ENCODE measurements at places on chromosomes 5 and 9.

GRCh38 chr5:109307456-109307855 lies 102.3 kb downstream of the PJA2 start:
- no peak overlapping the region for H3K27ac ChIP-seq
- H3K27me3 ChIP-seq, result no peaks in the 10 kb centered on the region
- H3K4me3 ChIP-seq, result no peak overlapping the region
- no peaks in the 10 kb centered on the region for H3K36me3 ChIP-seq
- no peak for DNase-seq

GRCh38 chr5:68465133-68465532 lies 249.6 kb downstream of the PIK3R1 start:
- no peak overlapping the region for H3K4me3 ChIP-seq
- no peaks in the 10 kb centered on the region for H3K36me3 ChIP-seq
- no peak overlapping the region for H3K27ac ChIP-seq
- DNase-seq, result no peak

GRCh38 chr5:169886033-169886432 lies 94.3 kb downstream of the INSYN2B start:
- H3K27ac ChIP-seq, result no peak overlapping the region
- no peaks in the 10 kb centered on the region for H3K36me3 ChIP-seq
- H3K4me3 ChIP-seq, result no peak overlapping the region
- DNase-seq, result no peak
- no peaks in the 10 kb centered on the region for H3K4me1 ChIP-seq
- no peaks in the 10 kb centered on the region for H3K27me3 ChIP-seq

DNA sequence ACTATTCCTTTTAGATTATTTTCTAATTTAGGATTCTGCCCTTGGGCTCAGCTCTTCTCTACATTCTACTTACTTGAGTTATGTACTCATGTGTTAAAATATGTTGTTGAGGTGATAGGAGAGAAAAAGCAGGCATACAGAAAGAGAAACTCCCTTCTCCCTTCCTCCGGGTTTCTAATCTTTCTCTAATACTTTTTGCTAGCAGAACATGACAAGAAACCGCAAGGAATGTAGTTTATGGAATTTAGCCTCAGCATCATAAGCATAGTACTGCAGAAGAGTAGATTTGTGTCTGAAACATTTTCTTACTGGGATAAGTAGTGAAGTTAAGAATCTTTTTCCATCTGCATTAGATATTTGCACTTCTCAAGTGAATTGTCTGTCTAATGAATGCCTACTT lies 139.5 kb upstream of the CYLC2 start:
- no peaks in the 10 kb centered on the region for H3K4me1 ChIP-seq
- no peaks in the 10 kb centered on the region for H3K36me3 ChIP-seq
- H3K27me3 ChIP-seq, result no peaks in the 10 kb centered on the region
- no peak for DNase-seq
- no peak overlapping the region for H3K27ac ChIP-seq
- H3K4me3 ChIP-seq, result no peak overlapping the region

GRCh38 chr5:100690036-100690560 lies 154.9 kb downstream of the FAM174A start:
- DNase-seq, result no peak
- H3K4me3 ChIP-seq, result no peak overlapping the region
- H3K27me3 ChIP-seq, result no peaks in the 10 kb centered on the region
- H3K4me1 ChIP-seq, result no peaks in the 10 kb centered on the region
- H3K36me3 ChIP-seq, result no peaks in the 10 kb centered on the region
- no peak overlapping the region for H3K27ac ChIP-seq

GRCh38 chr5:32042551-32042961 lies 131.6 kb downstream of the GOLPH3 start:
- H3K27ac ChIP-seq, result no peak overlapping the region
- DNase-seq, result no peak
- H3K4me3 ChIP-seq, result no peak overlapping the region
- H3K36me3 ChIP-seq, result no peaks in the 10 kb centered on the region
- peaks cover 13% of the 10 kb centered on the region for H3K4me1 ChIP-seq
- H3K27me3 ChIP-seq, result no peaks in the 10 kb centered on the region

DNA sequence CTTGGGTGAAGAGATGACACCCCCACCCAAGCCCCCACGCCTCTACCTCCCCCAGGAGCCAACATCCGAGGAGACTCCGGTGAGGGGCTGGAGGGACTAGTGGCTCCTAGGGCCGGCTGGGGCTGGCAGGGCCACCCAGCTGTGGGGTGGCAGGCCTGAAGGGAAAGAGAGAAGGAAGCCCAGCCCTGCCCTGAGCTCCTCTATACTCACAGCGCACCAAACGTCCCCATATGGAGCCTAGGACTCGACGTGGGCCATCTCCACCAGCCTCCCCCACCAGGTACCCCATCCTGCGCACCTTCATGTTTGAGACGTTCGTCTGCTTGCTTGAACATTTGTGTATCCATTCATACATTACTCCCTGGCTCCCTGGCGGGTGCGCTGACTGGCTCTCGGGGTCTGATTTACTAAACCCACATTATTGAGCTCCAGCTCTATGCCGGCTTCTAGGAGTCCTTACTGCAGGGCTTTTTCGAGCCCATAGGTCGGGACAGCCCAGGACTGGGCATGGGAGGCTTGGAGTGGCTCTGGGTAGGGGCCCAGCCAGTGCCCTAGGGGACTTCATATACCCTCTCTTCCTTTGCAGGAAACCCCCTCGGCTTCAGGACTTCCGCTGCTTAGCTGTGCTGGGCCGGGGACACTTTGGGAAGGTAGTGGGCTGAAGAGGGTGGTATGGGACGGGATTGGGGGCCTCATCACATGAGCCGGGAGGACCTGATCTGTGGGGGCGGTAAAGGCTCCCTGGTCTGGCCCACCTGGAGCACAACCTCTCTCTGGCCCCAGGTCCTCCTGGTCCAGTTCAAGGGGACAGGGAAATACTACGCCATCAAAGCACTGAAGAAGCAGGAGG lies 9.1 kb downstream of the ZDHHC12 start:
- H3K27me3 ChIP-seq, result no peaks in the 10 kb centered on the region
- no peak overlapping the region for H3K27ac ChIP-seq
- no peak for DNase-seq
- H3K36me3 ChIP-seq, result no peaks in the 10 kb centered on the region
- H3K4me1 ChIP-seq, result no peaks in the 10 kb centered on the region
- H3K4me3 ChIP-seq, result no peak overlapping the region

Data from vagina (tissue), 2 donors.